A549 treated with CpdA at 1 μM for 4 hours (cell line): ENCODE measurements at places on chromosomes 1 and 21. TPM values are rescaled to one million over a fixed set of nuclear protein-coding genes. Genes with fewer than 3 reads are reported as not detected.

CFHR3 gene
- total RNA-seq = 0.09 to 0.23 TPM (median 0.13 TPM) in 4 of 5 replicates, not detected in the other

MEX3A gene
- total RNA-seq = 2.1 to 3.1 TPM (median 2.3 TPM) in 5 replicates

GBP7 gene
- total RNA-seq = not detected in 5 replicates

PLA2G2C gene
- total RNA-seq = not detected in 5 replicates

KANK4 gene
- total RNA-seq = 0.20 to 0.64 TPM (median 0.38 TPM) in 5 replicates

ANKRD13C gene
- 7.5 to 10.3 TPM (median 7.7 TPM) in 5 replicates for total RNA-seq

SORT1 gene
- 3.4 to 5.0 TPM (median 3.7 TPM) in 5 replicates for total RNA-seq
